ENCODE measurements at places on chromosomes 3 and 15.

- no peak for DNase-seq
Observed at GRCh38 chr3:158169091-158169491, 59.2 kb downstream of the RSRC1 start.

- no peak for DNase-seq
Observed at GRCh38 chr3:98454929-98455328, 8.1 kb upstream of the OR5K1 start.

DNA sequence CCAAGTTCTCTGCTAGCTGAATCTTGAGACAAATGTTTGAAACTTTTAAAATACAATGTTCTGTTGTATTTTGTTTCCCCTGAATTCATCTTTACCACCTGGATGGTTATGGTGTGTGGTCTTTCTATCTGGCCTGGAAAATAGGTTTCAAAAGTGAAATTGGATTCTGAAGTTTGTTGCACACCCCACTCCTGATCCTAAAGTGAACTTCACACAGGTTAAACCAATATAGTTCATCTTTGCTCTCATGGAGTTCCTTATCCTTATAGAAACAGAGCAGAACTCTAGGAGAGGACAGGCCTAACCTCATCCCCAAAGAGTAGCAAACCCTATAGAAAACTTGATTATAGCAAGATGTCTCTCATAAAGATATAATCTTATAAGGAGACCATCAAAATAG is 179.4 kb upstream of the BCL6 start:
- no peak for DNase-seq

GRCh38 chr3:197368821-197369220 is 70.4 kb upstream of the DLG1 start:
- DNase-seq: no peak

- DNase-seq: no peak
Observed at GRCh38 chr3:13214847-13215472, 141.7 kb upstream of the IQSEC1 start.

DNA sequence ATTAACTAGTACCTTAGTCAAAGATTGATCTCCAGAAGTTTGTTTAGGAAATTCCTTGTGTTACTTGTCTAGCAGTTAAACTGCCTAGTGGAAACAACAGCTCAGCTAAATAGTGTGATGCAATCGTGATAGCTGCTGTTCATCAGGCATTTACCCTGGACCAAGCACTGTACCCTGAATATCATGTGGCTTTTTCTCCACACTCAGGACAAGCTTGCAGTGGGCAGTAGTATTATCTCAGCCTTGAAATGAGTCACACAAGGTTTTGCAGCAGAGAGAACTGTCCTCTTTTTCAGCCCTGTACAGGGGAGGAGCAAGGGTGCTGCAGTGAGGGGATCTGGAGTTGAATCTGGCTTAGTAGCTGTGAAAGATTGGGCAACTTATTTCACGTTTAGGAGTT is 208.4 kb downstream of the TP63 start:
- no peak for DNase-seq

DNA sequence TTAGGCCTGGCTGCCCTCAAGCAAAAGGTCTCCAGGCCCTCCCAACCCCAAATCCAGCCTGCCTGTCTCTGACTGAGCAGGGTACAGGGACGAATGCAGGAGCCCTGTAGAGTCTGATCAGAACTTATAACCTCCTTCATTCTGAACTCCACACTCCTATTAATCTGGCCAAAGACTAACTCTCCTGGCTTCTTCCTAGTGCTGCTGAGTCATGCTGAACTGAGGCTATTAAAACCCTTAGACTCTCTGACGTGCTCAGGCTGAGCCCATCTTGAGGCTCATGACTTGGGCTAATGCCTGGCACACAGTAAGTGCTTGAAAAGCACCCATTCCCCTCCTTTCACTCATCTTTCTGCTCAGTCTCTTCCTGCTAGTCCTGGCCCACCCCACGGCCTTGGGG is 81.9 kb downstream of the NUP210 start:
- no peak for DNase-seq

GRCh38 chr15:51186891-51187290 is 92.2 kb upstream of the TNFAIP8L3 start:
- DNase-seq: no peak

DNA sequence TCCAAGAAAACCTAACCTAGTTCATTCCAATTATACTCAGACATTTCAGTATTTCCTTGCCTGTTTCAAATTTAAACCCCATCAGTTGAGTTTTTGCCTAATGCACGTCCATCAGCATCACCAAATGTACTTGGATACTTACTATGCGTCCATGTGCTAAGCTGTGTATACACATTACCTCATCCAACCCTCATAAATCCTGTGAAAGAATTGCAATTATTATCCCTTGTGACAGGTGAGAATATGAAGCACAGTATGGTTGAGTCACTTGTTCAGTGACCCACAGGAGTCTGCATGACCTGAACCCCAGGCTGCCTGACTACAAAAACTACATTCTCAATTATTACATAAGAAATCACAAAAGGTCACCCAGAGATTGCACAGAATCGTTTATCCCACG is 2.5 kb downstream of the OR5K2 start:
- no peak for DNase-seq
